Cardiac atrium fibroblast (primary cell): ENCODE measurements at places on chromosomes 2 and 18. TPM values are rescaled to one million over a fixed set of nuclear protein-coding genes. Genes with fewer than 3 reads are reported as not detected.

The PSMD14 gene
- total RNA-seq = 67.9 and 77.3 TPM in 2 replicates

The SIX3 gene
- not detected in 2 replicates for total RNA-seq

The PLGLB1 gene
- 1.1 TPM in 1 of 2 replicates, not detected in the other for total RNA-seq

The KLHL14 gene
- total RNA-seq = not detected in 2 replicates

The PPIL3 gene
- total RNA-seq = 44.1 and 46.4 TPM in 2 replicates

The ATOH8 gene
- 115 and 129 TPM in 2 replicates for total RNA-seq

The KCNIP3 gene
- total RNA-seq = 4.4 and 10.3 TPM in 2 replicates

The ROCK2 gene
- 21.1 and 28.5 TPM in 2 replicates for total RNA-seq

The G6PC2 gene
- not detected in 2 replicates for total RNA-seq

The ICOS gene
- not detected in 2 replicates for total RNA-seq

The RNF152 gene
- 3.6 and 4.4 TPM in 2 replicates for total RNA-seq

The SCG2 gene
- 0.32 and 2.3 TPM in 2 replicates for total RNA-seq

The ASB3 gene
- 10.4 and 14.3 TPM in 2 replicates for total RNA-seq

The KIAA2012 gene
- total RNA-seq = not detected in 2 replicates

The ECEL1 gene
- total RNA-seq = not detected in 2 replicates

The CYP27A1 gene
- total RNA-seq = 2.7 and 2.9 TPM in 2 replicates

The CSRNP3 gene
- total RNA-seq = 0.54 and 1.5 TPM in 2 replicates

The DUSP2 gene
- total RNA-seq = 1.8 and 2.5 TPM in 2 replicates

The KCNG2 gene
- total RNA-seq = 2.3 and 9.7 TPM in 2 replicates

The CPLX4 gene
- not detected in 2 replicates for total RNA-seq

The MTCL1 gene
- total RNA-seq = 11.3 and 19.3 TPM in 2 replicates

The UPP2 gene
- not detected in 2 replicates for total RNA-seq

The UGT1A3 gene
- not detected in 2 replicates for total RNA-seq

The OTOF gene
- total RNA-seq = 0.81 TPM in 1 of 2 replicates, not detected in the other

The GAL3ST2 gene
- total RNA-seq = not detected in 2 replicates

The FAM237A gene
- total RNA-seq = not detected in 2 replicates

The AQP4 gene
- total RNA-seq = not detected in 2 replicates
